ENCODE measurements at places on chromosomes 5 and 9. TPM values are rescaled to one million over a fixed set of nuclear protein-coding genes. Genes with fewer than 3 reads are reported as not detected.

DNA sequence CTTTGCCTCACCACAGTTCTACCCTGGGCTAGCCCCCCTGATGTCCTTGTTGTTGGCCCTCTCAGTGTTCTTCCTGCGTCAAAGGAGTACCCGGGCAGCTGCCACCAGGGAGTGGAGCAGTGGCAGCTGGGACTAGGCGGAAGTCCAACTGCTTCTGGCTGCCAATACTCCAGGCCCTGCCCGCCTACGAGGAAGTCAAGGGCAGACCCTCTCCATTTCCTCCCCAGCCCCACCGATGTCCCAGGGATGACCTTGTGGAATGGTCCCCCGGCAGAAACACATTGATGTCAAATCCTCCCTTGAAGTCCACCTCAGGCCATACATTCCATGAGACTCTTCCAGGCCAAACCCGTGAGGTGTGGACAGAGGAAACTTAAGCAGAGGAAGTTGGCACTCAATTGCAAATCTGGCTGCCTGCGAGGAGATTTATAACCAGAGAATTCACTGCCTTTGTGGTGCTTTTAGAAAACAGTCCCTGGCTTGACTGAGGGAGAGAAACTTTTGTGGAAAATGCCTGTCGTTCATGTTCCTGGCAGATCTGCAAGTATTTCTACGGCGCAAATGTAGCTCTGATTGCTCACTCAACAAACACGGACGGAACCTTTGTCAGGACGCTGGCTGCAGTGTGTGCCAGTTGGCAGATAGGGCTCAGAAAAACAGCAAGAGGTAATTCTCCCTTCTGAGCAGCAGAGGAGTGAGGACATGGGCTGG, 339.7 kb downstream of the RAB3C start:
- no peak for DNase-seq

DNA sequence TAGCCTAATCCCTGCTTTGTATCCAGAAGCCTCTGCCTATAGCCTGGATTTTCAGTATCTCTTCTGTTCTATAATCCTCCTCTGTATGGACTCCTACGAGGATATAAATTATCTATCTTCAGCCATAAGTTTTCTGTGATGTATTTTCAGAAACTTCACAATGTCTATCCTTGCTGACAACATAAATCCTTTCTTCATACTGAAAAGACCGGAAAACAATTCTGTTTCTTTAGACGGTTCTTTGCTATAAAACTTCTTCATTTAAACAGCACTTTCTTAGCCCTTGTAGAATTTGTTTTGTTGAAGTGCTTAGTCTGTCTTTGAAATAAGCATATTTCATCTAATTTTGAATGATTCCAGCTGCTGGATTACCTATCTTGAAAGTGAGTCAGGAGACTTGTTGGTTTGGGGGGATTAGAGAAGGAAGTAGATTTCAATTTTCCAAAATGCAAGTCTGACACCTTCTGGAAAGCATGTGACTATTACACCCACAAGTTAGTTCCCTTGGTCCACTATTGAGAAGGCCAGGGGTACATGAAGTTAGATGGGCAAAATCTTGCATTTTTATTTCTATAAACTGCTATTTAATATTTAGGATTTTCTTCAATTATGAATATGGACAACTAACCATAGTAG, 96.3 kb upstream of the RANBP3L start:
- peak; percentile 20 for DNase-seq

DNA sequence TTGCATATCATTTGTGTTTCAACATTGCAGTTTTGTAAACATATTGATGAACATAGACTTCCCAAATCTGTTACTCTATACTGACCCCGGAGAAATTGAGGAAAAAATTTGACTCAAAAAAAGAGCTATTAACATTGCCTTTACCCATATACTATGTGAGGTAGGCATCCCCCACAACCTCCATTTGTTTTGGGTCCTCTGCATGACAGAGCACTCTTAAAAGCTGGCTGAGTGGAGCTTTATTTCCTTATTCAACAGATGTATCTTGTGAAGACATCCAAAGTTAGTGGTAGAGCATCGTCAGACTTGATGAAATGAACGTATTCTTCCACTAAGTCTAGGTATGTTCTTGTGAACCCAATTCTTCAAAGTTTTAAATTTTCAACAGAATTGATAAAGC, 310.5 kb downstream of the CDH9 start:
- no peak for DNase-seq

- no peak for DNase-seq
Observed at GRCh38 chr9:23603311-23603710, 222.7 kb downstream of the ELAVL2 start.

- DNase-seq = no peak
Observed at GRCh38 chr9:29613773-29614172, 2040.5 kb upstream of the C9orf72 start.

DNA sequence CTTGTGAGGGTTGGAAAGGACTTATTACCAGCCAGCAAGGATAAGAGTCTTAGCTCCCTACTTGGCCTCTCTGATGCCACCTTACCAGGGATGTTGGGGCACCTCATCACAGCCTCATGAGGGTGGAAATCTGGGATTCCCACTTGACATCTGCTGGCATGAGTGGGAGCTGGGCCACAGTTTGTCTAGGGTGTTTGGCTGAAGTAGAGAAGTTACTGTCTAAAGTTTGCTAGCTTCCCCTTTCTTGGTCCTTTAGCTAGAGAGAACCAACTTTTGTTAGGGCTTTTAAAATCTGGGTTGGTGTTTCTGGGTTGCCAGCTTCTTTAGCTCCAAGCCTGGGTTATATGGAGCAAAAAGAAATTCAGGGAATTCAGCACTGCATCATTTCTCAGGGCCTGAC, 57.5 kb upstream of the GNA14 start:
- DNase-seq = no peak

DNA sequence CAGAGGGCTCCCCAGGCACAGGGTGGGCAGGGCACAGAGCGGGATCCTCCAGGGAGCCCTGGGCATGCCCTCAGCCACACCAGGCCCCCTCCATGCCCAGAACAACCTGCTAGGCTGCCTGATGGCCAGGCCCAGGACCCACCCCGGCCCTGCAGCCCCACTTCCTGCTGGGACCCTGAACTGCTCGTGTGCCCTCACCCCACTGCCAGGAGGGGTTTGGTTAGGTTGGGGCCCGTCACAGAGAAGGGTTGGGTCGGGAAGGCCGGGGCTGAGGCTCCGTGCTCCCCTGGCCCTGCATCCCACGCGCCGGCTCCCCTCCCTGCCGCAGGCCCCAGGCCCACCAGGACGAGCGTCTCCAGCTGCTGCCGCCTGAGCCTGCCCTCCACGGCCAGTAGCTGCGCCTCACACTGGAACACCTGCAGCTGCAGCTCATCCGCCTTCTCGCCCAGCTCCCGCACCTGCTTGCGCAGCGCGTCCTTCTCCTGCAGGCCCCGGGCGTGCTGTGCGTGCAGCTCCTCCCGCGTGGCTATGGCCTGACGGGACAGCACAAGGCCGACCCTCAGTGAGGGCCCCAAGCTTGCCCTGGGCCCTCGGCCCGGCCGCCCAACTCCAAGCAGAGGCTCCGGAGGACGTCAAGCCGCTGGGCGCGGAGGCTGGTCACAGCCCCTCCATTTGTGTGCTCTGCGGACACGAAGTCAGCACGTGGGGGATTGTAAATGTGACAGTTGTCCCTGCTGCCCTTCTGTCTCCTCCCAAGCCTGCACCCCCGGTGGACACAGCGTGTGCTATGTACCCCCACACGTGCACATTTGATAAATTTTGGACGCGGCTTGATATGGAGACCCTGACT, 4.0 kb upstream of the DNLZ start:
- no peak for DNase-seq

GRCh38 chr5:36928947-36929346, 52.4 kb downstream of the NIPBL start:
- DNase-seq = peak; percentile 16

- no peak for DNase-seq
Observed at GRCh38 chr5:71460693-71461092, 5.2 kb downstream of the BDP1 start.

DNA sequence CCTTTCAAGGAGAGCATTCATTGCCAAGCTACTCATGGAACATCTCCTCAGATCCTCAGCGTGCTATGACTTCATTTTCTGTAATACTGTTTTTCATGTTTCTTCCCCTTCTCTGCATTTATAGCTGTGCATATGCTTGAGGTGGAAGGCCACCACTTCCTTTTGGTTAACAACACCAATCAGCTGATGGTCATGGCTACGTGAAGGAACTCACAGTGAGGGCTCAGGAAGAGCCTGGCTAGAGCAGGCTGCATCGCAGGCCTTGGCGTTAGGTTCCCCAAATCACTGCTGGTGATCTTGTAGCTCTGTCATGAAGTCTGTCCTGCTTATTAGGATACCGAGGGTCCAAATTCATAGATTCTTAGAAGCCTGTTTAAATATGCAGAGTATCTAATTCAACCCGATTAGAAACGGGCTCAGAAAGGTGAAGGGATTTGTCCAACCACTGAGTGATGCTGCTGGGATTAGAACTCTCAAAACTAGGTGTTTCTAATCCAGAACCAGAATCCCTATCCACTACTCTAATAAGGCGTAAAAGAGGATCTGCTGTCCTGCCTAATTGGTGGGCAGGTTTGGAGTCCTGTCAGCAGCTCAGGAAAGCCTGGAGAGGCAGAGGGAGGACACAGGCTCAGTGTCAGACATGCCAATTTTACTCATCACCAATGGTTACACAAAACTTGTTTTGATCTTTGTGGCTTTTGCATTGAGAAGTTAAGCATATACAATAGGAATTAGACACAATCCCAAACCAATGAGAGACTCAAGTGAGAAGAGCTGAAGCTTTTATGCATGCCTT, 7.5 kb downstream of the SYK start:
- DNase-seq = no peak

- DNase-seq = no peak
Observed at GRCh38 chr9:128913995-128914772, 6.6 kb upstream of the PHYHD1 start.

DNA sequence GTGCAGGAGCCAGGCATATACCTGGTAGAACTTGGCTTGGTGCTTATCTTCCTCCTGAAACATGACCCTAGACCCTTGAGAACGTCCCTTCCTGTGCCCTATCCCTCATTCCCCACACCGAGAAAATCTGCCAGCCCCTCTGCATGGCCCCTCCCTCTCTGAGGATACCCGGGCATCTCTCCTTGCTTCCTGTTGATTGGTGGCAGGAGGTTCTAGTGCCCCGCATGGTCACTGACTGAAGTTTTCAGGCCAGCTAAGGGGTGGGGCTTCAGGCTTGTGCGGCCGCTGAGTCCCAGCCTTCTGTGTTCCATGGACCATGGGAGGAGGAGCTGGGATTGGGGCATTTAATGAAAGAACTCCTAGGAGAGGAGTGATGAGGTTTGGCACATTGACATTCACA, 22.8 kb downstream of the IGIP start:
- peak; percentile 28 for DNase-seq

DNA sequence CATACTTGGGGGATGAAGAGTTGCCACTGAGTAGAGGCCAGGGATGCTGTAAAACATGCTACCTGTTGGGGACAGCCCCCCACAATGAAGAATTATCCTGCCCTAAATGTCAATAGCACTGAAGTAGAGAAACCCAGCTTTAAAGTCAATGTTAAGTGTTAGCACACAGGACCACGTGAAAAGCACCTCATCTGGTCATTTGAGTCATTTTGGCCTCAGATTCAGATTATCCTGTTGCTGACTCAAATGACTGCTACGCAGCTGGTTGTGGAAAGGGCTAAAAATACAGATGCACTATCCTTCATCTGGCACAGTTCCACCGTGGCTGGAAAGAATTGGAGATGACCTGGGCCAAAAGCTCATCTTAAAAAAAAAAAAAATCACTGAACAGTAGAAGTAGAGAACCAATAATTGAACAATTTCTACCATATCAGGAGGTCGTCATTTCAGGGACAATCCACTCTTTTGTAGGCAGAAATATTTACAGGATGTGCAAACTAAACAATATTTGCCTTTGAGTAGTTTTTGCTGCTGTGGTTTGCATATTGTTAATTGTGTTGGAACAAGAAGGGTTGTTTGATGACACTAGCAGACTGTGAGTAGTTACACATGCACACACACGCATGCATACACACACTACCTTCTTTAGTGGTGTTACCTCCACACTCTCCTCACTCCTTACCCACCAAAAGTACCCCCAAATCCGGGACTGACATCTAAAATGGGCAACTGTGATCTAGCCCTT, 195.3 kb upstream of the KLF9 start:
- no peak for DNase-seq

- DNase-seq = no peak
Observed at GRCh38 chr5:95934207-95934804, 27.3 kb downstream of the ELL2 start.

- DNase-seq = no peak
Observed at GRCh38 chr9:71037521-71037920, 83.9 kb downstream of the TRPM3 start.

DNA sequence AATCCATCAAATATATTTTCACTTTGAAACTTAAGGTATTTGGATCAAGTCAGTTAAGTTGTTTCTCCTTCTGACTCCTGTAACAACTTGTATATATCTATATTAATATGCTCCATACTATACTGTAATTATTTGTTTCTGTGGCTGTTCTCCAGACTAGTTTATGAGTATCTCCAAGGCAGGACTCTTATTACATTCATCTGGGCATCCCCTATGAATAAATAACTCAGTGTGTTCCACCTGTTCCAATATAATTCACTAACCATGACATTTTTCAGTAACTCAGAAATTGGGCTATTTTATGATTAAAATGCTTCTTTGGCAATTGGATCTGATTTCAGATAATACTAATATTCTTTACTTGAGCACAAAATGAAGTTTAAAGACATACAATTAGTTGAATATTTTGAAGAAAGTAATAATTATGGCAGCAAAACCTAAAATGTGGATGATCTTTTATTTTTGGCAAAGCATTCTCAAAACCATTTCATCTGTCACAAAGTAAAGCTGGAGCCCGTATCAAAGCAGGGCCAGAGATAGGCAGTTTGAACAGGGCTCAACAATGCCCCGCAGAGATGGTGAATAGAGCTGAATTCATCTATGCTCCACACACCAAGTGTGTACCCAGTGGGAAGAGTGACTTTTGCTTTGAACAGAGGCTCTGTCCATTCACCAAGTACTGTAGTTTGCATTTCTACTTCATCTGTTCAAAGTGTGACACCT, 314.3 kb downstream of the PDE4D start:
- DNase-seq = no peak

GRCh38 chr5:20113031-20113715, 125.2 kb upstream of the CDH18 start:
- DNase-seq = no peak

DNA sequence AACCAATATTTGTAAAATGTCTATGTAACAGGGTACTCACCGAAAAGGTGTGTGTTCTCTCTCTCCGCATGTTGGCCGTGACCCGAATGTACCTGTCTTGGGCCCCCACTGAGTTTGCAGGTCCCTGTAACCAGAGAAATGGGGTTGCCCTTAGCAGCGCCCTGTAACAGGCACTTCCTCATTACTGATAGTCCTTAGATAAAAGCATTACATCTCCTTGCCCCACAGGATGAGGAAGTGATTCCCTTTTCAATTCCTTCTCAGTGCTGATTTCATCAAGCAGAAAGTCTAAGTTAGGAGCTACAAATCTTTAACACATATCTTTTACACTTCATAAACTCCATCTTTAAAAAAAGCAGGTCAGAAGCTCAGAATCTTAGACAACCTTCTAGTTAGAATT, 15.2 kb upstream of the HMHB1 start:
- DNase-seq = no peak

- peak; percentile 77 for DNase-seq
Observed at GRCh38 chr5:140311011-140311467, 8.1 kb upstream of the PFDN1 start.

- DNase-seq = no peak
Observed at GRCh38 chr9:72257814-72258213, 107.2 kb downstream of the ZFAND5 start.

GRCh38 chr5:95858023-95858461, 35.5 kb upstream of the GLRX start:
- no peak for DNase-seq

OLFM1 gene
- not detected for total RNA-seq

SHOC1 gene
- not detected for total RNA-seq

TEK gene
- 0.15 TPM for total RNA-seq

BAAT gene
- total RNA-seq = 0.57 TPM

RANBP3L gene
- not detected for total RNA-seq
